Dermis microvascular lymphatic vessel endothelial cell (primary cell): ENCODE measurements at places on chromosomes 1 and 21.

- no peak for DNase-seq
Observed at GRCh38 chr1:47996060-47996405, 1.2 kb downstream of the TRABD2B start.

DNA sequence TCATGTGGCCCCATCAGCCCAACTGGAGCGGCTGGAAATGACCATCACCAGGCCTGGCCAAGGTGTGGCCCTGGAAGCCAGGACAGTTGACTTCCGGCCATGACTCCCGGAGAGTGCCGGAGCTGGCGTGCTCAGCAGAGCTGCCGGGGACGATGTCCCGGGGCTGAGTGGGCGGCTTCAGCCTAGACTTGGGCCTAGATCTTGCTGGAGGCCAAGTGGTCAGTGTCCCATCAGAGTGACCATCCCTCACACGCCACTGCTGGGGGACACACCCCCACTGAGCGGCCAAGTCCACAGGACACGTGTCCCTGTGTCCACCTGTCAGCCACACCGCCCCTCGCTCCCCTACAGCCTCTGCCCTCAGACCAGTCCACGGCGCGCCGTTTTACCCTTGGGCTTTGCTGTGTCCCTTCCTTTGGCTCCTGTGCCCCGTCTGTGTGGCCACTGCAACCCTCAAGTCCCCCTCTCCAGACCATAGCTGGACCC is 4.0 kb downstream of the FAAP20 start:
- DNase-seq: no peak

GRCh38 chr1:63199706-63200335 is 122.5 kb upstream of the FOXD3 start:
- DNase-seq: no peak

GRCh38 chr1:64343823-64344190 is 126.1 kb upstream of the CACHD1 start:
- DNase-seq: no peak

DNA sequence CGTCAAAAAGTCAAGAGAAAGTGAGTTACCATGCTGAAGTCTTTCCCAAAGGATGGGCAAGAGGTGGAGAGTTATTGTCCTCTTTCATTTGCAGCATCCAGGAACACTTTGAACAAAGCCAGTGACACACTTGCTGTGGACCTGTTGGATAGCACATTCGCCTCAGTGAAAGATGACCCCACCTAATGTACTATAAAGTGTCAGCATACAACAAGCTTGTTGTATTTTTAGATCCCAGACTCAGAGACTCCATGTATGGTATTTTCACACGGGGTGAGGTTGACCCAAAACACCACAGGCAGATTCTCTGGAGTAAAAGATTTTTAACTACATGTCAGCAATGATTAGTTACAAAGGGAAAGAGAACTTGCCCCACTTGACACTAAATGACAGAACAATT is 273.8 kb downstream of the PTBP2 start:
- DNase-seq: no peak

DNA sequence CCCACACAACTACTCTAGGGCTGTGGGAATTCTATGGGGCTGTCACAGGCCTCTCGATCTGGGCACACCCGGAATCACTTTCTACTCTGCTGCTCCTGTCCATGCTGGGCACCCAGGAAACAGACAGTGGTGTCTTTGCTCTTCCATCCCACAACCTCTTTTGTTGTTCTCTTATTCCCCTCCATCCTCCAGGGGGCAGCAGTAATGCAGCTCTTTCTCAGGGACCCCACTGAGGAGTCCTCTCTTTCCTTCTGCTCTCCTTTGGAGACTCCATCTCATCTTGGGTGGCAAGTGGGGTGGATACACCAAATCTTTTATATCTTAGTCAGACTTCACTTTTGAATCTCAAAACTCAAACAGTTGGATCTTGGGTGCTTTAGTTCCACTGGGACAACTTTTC is 206.3 kb downstream of the HS2ST1 start:
- DNase-seq: no peak
